ENCODE measurements at places on chromosomes 11 and 22.

GRCh38 chr22:46945481-46945880 is 183.0 kb downstream of the TBC1D22A start:
- DNase-seq = no peak

- peak; percentile 82 for DNase-seq
These were observed 686.3 kb downstream of the NTM start for GRCh38 chr11:132056689-132057088.

- DNase-seq = no peak
These were observed 925 bp upstream of the KCNJ11 start for GRCh38 chr11:17389211-17389956.

- peak; percentile 77 for DNase-seq
These were observed 20.7 kb downstream of the GRIK4 start for GRCh38 chr11:120532082-120532831.

- DNase-seq = no peak
These were observed 449.9 kb downstream of the OPCML start for GRCh38 chr11:133082453-133082781.

- DNase-seq = no peak
These were observed 7.9 kb upstream of the APLNR start for GRCh38 chr11:57244911-57245310.

DNA sequence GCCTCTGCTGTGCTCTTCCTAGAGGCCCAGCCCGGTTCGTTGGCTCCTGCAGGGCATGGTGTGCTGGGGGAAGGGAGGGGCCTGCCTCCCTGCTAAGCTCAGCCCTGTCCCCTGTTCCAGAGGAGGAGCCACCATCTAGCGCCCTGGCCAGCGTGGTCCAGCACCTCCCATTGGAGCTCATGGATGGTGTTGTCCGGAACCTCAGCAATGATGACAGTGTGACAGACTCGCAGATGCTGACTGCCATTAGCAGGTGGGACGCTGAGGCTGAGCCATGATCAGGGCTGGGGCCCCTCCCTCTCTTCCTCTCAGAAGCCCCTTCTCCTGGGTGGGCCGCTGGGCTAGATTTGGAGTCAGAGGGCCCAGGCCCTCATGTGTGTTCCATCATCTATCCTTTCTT is 9.1 kb downstream of the USP35 start:
- DNase-seq = no peak

GRCh38 chr11:77175869-77176539 is 48.0 kb downstream of the MYO7A start:
- DNase-seq = no peak

DNA sequence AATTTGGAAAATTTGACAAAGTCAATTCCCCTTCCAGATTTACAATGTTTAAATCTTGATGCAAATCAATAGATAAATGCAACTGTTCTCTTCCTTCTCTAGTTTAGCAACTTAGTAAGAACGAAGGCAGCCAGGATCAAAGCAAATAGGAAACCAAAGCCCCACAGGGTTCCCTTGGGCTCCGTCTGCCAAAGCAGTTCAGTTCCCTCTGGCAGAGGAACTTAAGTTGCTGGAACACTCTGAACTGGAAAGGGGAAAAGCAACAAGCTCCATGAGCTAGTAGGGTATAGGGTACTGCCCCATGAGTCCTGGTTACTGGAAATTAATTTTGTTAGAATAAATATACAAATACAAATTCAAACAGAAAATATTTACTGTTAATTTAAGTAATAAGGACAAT is 91.3 kb downstream of the RELT start:
- no peak for DNase-seq

GRCh38 chr11:86209806-86210657 is 34.5 kb upstream of the EED start:
- DNase-seq = peak; percentile 15

- DNase-seq = no peak
These were observed 101.6 kb downstream of the AASDHPPT start for GRCh38 chr11:106179048-106179447.

GRCh38 chr11:104198576-104198975 is 34.6 kb upstream of the PDGFD start:
- peak; percentile 36 for DNase-seq

DNA sequence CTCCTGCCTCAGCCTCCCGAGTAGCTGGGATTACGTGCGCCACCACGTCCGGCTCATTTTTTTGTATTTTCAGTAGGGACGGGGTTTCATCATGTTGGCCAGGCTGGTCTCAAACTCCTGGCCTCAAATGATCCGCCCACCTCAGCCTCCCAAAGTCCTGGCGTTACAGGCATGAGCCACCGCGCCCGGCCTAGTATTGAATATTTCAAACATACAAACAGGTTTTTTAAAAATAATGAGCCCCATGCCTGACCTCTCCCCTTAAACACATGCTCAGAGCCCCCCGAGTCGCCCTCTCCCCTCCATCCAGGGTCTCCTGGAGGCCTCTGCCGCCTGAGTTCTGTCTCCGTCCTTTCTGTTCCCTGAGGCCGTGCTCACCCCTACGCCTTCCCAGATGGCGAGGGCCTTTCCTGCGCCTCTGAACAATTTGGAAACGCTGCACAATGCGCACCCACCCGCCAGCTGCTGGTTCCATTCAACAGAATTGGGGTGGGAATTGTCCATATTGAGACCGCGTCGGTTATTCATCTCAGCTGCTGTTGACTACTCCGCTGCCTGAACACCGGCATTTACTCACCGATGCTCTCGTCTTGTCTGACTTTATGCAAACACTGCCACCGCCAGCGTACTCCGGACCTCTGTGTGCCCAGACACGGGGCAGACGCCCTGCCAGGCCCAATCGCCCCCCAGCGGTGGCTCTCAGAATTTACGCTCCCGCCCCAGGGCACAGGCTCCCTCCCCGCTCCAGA is 13.6 kb upstream of the RNH1 start:
- no peak for DNase-seq

DNA sequence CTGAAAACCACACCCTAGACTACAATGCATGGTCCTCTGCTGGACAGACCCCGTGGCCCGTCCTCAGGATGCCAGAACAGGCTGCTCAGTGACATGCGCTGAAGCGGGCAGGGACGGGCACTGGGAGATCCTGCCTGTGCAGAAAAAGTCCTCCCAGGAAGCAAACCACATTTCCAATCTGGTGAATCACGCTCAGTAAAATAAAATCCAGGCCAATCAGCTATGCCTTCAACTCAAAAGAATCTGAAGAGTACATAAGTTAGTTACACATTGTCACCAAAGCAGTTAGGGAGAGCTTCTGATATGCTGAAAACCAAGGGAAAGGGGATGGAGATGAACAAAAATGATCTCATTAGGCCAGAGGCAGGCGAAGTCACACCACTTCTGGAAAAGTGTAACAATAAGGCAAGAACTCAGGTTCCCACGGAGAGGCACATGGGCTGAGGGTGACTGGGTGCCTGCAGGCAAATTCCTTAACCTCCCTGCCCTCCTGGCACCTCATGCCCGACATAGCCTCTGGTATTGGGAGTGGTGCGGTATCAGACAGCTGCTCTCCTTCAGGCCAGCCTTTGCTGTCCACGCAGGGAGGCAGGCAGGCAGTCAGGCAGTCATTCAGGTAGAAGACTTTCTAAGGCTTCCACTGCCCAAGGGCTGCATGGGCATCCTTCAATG is 66.4 kb downstream of the APOL5 start:
- peak; percentile 79 for DNase-seq

DNA sequence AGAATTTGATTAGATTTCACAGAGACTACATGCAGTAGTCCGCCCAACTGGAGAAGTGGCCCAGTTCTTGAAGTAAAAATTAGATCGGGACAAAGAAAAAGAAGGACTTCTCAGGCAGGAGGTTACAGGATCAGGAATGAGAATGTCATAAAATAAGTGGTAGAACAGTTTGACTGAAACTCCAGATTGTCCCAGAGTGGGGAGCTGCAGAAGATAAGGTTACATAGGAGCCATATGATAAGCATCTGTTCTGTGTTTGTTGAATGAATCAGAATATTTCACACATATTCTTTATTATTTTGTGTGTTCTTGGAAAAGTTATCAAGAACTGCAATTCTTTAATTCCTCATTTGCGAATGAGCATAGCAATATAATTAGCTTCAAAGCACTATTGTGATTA is 210.6 kb downstream of the AASDHPPT start:
- DNase-seq = no peak

- no peak for DNase-seq
These were observed 242.1 kb upstream of the KIRREL3 start for GRCh38 chr11:127242676-127243075.

DNA sequence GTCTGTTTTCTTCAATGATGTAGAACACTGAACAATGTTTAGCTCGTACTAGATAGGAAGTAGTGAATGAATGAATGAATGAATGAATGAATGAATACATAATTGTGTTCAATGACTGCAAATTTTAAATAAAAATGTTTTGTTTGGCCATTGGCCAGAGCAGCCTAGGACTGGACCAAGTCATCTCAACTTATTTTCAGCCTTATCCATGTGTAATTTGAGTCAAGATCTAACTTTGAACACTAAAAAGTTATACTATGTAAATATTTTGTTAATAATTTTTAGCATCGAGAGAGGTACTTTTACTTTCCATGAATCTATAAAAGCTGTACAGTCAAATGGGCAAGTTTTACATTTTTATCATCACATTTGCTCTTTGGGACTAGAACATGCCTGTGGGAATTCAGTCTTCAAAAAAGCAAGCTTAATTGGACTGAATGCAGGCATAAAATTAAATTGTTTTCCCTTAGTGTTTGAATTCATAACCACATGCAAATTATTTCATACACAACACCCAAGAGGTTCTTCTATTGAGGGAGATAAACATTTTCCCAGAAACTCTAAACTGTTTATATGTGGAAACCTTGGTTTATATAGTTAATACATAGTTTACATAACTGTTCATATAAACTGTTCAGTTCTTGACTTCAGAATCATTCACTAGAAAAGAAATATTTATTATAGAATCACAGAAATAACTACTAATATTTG is 222.1 kb upstream of the ANO3 start:
- DNase-seq = no peak

DNA sequence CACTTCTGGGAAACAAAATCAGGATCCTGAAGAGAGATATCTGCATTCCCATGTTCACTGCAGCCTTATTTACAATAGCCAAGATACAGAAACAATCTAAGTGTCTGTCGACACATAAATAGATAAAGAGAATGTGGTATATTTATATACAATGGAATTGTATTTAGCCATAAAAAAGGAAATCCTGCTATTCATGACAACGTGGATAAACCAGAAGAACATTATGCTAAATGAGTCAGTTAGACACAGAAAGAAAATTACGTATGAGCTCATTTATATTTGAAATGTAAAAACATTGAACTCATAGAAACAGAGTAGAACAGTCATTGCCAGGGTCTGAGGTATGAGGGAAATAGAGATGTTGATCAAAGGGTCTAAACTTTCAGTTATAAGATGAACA is 6.1 kb downstream of the MRPL17 start:
- DNase-seq = no peak

GRCh38 chr11:130218501-130219070 is 59.0 kb downstream of the ST14 start:
- no peak for DNase-seq

DNA sequence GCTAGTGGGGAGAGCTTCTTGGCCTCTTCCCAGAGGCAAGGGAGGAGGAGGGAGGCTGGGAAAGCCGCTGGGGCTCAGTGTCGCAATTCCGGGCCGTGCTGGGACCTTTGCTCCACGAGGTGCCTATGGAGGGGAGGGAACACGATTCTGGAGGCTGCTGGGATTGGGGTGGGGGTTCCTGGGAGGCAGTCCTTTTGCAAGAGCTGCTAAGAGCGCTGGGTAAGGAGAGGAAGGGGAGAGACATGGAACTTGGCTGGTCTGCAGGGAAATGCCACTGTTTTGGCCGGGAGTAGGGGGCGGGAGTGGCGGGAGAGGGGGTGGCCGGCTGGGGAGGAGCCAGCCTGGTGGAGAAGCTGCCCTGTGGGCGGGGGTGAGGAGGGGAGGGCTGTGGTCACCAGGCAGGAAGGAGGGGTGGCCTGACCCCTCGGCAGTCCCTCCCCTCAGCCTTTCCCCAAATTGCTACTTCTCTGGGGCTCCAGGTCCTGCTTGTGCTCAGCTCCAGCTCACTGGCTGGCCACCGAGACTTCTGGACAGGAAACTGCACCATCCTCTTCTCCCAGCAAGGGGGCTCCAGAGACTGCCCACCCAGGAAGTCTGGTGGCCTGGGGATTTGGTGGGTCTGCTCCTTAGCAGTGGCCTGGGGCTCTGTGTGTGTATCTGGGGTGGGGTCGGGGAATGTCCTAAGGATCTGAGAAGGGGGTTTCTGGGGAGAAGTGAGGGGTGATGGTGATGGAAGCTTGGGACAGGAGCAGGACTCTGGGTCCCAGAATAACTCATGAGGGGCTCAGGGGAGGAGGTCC is at the start of gene NR1H3:
NR1H3 (plus strand) TSS at position 480 of the 800 bp plus-strand sequence. CDS start 1,221 bp downstream, outside the sequence.
- peak; percentile 56 for DNase-seq

DNA sequence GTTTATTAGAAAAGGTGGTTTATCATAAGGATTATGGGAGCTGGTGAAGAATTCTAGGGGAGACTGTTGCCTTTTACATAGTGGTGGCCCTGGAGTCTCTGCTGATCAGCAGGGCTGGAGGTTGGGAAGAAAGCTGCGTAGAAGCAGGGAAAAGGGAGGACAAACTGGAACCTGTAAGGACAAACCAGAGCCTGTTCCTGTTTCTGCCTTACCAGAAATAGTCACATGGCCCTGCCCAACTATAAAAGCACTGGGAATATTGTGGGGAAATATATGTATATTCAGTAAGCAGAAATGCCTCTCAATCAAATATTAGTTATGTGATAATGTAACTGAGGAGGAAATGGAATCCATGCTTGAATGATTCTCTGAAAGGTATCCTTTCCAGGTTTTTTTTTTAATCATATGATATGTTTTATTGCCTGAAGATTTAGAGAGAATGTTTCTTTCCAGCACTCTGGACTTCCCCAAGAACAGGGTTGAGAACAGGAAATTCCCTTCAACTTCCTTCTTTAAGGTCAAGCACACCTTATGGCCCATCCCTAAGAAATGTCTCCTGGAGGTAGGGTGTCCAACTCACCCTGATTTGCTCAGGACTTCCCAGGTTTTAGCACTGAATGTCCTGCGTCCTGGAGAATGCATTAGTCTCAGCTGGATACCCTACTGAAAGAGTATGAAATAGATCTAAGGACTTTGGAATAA is 33.9 kb upstream of the SCUBE2 start:
- DNase-seq = no peak

DNA sequence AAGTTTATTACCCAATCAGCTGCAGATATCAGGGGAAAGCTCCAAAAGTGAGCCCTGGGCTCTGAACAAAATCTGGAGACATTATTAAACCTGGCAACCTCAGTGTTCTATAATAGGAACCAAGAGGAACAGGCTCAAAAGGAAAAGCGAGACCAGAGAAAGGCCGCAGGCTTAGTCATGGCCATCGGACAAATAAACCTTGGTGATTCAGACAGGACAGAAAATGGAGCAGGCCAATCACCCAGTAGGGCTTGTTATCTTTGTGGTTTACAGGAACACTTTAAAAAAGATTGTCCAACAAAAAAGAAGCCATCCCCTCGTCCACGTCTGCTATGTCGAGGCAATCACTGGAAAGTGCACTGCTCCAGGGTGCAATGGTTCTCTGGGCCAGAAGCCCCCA is 7.7 kb upstream of the PANX1 start:
- DNase-seq = no peak

GRCh38 chr11:113176599-113177360 is 137.6 kb upstream of the TTC12 start:
- peak; percentile 89 for DNase-seq

GRCh38 chr22:33864723-33865130 is 55.5 kb downstream of the LARGE1 start:
- no peak for DNase-seq

GRCh38 chr11:119446434-119446833 is 23.5 kb upstream of the THY1 start:
- DNase-seq = no peak

GRCh38 chr11:47616726-47617416 is 22.7 kb upstream of the C1QTNF4 start:
- peak; percentile 85 for DNase-seq
